ENCODE measurements at places on chromosomes 1 and 21.

GRCh38 chr1:220717800-220718640 lies 27.9 kb downstream of the C1orf115 start:
- DNase-seq = no peak

DNA sequence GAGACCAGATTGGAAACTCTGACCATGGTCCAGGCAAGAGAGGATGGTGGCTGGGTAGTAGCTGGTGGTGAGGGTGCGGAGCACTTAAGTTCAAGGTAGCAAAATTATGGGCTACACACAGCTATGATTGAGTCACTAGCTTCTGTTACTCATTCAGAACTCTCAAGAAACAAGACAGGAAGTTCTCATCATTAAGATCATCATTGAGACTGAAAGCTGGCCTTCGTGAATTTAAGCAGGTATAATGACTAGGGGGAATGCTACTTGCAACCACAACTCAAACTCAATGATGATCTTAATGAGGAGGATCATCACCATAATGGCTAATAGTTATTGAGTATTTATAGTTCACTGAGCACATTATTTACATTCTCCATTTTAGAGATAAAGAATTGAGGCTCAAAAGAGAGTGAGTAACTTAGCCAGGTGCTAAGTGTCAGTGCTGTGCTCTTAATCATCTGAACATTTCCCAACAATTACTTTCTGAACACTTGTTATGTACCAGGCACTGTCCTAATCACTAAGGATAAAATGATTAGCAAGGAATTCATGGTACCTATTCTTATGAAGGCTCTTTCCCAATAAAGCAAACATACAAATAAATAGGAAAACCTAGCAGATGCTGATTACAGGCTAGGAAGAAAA lies 286.3 kb upstream of the C1orf105 start:
- no peak for DNase-seq

DNA sequence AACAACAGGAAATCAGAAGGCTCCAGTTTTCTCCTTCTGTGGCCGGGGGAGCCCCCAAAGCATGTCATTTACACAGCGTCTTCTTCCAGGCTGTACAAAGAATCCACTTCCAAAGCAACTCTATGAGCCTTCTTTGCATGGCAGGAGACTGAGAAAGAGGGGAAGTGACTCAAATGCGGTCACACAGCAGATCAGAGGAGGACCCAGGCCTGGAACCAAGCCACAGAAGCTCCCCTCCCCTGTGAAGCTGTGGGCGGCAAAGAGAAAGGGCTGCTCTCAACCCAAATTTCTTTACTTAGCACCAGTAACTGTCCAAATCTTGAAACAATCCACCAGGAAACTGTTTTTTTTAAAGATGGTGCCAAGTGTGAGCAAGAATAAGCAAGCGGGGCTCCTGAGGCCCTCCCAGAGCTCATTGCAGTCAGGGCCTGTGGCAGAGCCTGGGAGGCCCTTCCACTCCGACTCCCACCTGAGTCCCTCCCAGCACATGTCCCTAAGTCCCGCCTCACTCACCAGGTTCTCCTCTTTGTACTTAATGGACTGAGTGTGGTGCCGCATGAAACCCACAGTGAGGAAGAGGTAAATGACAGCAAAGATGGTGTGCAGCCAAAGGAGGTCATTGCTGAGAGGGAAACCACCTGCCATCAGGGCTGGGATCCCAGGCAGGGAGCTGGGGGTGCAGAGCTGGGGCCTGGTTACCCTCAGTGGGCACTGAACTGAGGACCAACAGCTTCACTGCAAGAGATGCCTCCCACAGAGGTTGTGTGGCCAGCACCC lies 15.9 kb downstream of the TMEM63A start:
- DNase-seq = no peak

GRCh38 chr1:206135248-206135647 lies 18.1 kb upstream of the AVPR1B start:
- no peak for DNase-seq

DNA sequence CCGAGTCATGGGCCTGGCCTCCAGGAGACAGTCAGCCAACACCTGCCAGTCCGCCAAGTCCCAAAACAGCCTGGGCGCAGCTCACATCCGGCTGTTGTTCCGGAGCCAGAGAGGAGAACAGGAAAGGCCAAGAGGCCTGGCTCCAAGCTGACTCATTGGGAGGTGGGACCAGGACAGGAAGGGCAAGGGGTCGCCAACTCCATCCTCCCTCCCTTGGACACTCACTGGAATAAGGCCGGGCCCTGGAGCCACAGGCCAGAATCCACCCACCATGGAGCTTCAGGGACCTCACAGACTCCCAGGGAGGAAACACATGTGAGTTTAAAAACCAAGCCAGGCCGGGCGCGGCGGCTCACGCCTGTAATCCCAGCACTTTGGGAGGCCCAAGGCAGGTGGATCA lies 25.1 kb upstream of the CLIC4 start:
- DNase-seq = no peak

- DNase-seq = no peak
Measured at GRCh38 chr1:179305450-179305849, 11.9 kb downstream of the SOAT1 start.

DNA sequence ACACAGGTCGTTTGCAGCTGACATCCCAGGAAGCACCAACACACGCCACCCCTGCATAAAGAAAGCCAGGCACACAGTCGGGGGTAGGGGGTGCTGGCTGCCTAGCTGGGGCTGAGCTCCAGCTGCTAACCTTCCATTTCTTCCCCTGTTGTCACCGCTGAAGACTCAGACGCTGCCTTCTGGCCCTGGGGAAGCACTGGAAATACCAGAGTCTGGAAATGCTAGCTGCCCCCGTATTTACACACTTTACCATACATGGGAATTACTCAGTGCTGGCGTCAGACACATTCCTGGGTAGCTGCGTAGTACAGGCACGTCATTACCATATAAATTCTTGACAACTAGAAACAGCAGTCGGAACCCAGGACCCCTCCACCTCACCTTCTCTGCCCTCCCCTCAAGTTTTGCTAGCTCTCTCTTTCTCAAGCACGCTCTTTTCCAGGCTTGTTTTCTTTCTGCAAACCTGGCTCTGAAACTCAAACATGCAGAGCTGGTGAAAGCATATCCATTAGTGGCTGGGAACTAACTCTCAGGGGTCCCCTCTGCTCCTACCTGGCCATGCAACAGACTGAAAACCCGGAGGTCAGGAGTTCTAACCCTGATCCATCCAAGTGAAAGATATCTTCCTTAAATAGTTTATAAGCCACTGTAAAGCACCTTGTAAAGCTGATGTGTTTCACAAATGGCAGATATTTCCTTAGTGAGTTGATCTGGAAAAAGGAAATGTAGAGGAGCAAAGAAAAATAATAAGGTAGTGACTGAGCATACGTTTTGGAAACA lies 3.3 kb downstream of the CSRP1 start:
- DNase-seq = peak; percentile 54

DNA sequence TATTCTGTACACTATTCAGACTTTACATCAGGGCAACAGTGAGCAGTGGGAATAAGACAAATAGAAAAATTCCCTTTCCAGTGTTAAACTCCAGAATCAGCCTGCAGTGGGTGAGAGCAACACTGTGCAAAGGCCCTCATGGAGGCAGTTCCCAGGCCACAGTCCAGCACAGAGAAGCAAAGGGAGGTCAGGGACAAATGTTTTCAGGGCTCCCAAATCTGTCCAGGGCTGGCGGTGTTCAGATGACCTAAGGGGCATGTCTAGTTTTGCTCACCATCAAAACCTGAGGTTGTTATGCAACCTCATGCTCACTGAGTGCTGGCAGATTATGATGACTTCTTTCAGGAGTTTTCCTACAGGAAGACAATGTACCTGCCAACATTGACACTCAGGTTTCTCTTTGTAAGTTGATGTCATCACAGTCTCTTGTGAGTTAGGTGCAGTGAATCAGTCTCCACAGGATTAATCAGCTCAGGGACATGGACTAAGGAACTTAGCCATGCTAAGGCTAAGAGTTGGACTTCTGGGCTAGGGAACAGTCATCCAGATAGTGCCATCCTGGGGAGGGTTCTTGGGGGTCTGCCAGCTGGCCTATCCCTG lies 3.6 kb upstream of the LCE5A start:
- DNase-seq = no peak

- no peak for DNase-seq
Measured at GRCh38 chr1:198377702-198378101, 162.8 kb downstream of the ATP6V1G3 start.

DNA sequence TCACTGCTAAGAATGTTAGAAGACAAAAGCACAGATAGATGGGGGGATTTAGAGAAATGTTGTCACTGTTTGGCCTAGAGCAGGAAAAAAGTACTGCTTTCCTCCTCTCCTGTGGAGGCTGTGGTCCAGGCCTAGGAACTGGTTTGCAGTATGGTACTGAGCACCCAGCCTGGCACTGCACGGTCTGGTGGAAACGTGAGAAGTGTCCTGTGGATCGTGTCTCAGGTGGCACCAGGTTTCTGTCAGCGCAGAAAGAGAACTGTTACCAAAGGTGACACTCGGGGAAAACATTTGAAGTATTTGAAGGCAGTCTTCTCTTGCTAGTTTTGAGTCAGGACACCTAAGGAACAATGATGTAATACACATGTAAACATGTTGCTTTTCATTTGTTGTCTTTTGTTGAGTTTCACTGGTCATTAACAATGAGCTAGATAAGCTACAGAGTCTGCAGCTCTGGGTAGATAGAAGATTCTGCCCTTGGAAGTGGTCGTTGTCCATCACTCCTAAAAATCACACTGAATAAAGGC lies 63.0 kb downstream of the B3GALNT2 start:
- no peak for DNase-seq

DNA sequence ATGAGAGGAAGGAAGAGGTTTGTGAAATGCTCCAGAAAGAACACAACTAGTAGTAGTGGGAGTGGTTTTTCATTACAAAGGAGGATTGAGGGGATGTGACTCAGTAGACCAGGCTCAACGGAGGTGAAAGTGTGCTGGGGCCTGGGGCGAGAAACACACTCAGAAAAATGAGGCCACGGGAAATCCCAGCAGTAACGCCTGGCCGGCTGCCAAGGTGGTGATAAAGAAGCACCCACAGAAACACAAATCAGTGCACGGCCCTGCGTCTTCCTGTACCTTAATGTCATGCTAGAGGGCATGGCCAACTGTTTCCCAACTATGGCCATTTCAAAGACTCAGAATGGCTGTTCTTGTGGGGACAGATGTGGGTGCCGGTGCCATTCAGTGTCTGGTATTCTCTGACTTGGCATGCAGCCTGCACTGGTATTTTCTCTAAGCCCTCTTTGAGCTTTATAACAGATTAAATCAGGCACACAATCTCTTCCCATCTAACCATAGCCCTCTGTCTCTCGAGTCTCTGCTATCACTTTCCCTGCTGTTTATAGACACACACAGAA lies 38.2 kb downstream of the URB2 start:
- no peak for DNase-seq

DNA sequence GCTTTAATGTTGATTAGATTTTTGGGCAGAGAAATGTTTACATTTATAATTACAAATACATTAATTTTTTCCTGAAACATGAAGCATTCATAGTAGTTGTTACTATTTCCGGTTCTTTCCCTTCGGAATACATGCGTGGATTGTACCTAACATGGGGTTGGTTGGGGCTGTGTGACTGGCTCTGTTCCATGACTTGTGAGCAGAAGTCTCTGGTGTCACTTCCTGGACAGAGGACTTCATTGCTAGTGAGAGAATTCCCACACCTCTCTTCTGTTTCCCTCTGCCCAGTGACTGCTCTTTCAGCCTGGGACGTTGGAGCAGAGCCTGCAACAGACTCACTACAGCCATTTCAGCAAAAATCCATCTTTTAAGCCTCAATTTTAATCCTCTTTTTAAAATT lies 231.4 kb downstream of the GRIK1 start:
- no peak for DNase-seq

- no peak for DNase-seq
Measured at GRCh38 chr1:67214420-67215174, 48.3 kb downstream of the IL23R start.

DNA sequence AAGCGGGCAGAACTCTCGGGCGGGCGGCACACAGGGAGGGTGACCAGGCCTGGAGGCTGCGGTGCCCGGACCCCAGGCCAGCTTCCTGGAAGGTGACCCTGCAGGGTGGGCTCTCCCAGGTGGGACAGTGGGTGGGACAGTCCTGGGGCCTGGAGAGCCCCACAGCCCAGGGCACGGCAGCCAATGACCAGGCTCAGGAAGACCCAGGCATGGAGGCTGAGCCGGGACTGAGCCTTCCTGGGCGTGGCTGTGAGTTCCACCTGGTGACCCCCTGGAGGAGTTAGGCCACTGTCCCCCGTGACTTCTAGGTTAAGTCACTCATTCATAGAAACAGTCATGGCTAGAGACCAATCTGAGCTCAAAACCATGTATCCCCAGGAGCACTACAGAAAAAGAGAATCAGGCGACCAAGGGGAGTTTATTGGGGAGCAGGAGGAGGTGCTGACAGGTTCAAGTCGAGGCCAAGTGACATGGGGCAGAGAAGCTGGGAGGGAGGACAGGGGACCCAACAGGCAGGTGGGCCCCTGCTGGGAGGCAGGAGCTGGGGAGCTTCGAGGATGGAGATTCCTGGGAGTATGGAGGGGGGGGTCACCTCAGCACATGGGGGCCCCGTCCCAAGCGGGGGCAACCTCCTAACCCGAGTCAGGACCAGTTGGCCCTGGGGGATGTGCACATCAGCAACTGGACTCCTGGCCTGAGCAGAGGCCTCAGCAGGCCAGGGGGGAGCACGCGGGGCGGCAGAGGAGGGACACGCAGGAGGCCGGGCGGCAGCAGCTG lies 1.2 kb downstream of the KRTAP10-5 start:
- DNase-seq = no peak

- DNase-seq = no peak
Measured at GRCh38 chr21:43321111-43321510, 105.8 kb downstream of the SIK1 start.

- DNase-seq = no peak
Measured at GRCh38 chr1:179302070-179302469, 8.5 kb downstream of the SOAT1 start.

Data from H1 (cell line).